ENCODE measurements at places on chromosomes 2 and 18.
A peak's percentile ranks its signal among the peaks of the same experiment; 100 is the strongest.

DNA sequence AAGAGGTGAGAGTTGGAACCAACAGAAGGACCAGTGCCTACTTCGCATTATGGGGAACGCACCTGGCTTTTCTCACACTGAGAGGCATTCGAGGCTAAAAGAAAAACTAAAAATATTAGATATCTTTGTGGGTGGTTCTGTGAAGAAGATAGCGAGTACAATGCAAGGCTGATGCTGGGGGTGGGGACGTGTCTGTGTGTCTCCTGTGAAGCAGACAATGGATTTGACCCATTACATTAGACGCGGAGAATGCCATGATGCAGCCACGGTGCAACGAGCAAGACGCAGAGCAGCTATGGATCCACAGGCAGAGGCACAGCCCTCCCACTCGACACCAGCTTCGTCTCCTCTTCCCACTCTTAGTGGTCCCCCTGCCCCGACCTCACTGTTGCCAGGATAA lies 61.0 kb downstream of the ADCY3 start:
- DNase-seq = no peak

- DNase-seq = no peak
These were observed 19.2 kb upstream of the GRP start for GRCh38 chr18:59200787-59201186.

GRCh38 chr2:39516347-39517101 lies 79.4 kb upstream of the MAP4K3 start:
- DNase-seq = no peak

- DNase-seq = no peak
These were observed 33.1 kb upstream of the MBP start for GRCh38 chr18:77165503-77166188.

DNA sequence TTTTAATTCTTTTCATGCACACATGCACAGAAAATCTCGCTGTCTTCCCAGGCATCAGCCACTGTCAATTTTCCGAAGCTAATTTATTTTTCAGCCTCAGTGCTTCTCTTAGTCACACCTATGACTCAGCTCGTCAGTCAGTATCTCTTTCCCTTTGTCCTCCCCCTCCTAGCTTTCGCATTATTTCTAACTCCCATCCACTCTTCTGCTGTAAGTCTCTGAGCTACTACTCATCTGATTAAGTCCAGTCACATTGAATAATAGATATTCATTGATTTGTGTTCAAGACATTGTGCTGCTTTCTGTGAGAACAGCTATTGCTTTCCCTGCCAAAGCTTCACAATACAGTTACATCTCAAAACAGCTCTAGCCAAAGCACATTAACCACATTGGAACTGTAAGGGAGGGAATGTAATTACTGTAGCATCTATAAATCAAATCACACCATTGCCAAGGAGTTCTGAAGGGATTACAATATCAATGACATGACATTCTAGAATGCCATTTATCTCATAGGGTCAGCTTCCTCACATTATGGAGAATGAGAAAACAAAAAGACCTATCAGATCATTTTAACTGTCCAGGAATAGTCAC lies 89.4 kb downstream of the SCN3A start:
- DNase-seq = no peak

DNA sequence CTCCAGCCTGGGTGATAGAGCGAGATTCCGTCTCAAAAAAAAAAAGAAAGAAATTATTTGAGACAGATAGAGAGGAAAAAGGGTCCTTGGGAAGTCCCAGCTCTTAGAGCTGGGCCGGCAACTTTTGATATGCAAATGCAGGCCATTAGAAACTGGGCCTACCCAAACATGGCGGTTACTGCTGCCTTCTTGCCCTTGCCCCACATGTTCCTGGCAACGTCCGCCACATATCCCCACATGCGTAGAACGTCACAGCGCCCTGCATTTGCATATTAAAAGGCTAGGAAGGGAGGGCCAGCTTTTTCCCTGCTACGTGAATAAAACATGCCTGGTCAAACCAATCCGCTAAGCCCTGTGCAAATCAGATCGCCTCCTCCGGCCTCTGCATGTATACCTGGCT lies 40.7 kb upstream of the LBH start:
- DNase-seq = no peak

GRCh38 chr2:164661349-164661748 lies 40.1 kb upstream of the GRB14 start:
- no peak for DNase-seq

DNA sequence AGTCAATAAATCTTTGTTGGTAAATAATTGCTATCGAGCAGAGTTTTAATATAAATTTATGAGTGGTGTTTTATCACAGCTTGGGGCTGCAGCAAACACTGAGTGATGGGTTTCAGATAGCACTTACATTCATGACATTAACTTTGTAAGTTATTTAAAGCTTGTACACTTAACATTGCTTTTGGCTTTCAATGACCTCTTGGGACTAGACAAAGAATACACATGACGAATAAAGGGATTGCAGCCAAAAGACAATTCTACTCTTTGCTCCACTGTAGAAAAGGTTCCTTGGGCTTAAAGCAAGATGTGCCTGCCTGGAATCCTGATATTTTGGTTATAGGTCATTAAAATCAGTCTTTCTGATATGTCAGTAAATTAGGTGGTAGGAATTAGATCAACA lies 299.5 kb downstream of the GBX2 start:
- no peak for DNase-seq

GRCh38 chr2:239728751-239729150 lies 296.4 kb downstream of the NDUFA10 start:
- no peak for DNase-seq

GRCh38 chr2:149004836-149005235 lies 33.7 kb upstream of the LYPD6B start:
- no peak for DNase-seq

DNA sequence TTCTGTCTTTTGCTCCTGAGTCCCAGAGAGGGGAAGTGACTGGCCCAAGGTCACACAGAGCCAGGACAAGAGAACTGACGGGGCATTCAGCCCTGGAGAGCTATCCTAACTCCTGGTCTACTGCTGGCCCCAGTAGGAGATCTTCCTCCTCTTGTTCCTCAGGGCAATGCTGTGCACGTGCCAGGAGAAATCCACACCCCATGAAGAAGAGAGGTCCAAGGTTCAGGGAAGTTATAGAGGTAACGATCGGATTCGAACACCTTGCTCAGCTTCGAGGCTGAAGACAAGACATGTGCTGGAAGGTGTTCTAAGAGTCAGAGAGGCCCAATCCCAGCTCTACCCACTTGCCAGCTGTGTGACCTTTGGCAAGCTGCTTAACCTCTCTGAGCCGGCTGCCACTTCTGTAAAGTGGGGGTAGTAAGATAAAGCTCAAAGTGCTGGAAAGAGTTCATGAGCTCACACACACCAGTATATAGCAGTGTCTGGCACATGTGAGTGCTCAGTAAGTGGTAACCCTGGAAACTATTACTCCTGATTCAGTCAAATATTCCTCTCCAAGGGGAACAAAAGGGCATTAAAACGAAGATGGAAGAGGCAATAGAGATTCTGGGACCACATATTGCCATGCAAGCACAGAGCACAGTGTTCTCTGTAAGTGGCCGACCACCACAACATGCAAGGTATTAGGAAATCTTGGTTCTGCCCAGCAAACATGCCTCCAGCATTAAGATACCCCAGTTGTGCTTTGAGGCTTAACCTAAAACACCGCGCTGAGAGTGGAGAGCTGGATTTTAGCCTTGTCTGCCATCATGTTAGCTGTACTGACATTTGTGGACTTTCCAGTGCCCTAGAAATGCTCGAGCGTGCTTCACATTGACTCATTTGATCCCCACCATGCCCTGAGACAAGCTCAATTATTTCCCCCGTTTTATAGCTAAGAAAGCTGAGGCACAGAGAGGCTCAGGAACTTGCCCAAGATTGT lies 25.6 kb downstream of the SERTAD2 start:
- no peak for DNase-seq

- DNase-seq = no peak
These were observed 75.2 kb upstream of the TSPYL6 start for GRCh38 chr2:54330926-54331835.

DNA sequence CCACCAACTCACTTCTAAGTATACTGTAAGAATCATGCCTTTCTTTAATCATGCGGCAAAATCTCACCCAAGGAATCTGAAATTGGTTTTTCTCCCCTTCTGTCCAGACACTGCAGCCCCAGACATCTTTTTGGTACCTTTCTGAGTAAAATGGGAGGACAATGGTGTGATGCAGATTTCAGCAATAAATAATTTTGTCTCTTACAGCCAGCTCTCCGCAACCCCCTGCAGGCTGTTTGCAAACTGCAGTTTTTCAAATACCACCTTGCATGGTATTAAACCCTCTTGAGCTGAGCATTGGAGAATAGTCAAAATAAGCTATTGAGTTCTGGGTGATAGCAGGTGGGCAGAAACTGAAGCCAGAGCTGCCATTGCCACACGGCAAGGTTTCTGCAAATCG lies 32.2 kb downstream of the GPR39 start:
- peak; percentile 22 for DNase-seq

- DNase-seq = no peak
These were observed 241.6 kb downstream of the PIK3C3 start for GRCh38 chr18:42196651-42197050.

DNA sequence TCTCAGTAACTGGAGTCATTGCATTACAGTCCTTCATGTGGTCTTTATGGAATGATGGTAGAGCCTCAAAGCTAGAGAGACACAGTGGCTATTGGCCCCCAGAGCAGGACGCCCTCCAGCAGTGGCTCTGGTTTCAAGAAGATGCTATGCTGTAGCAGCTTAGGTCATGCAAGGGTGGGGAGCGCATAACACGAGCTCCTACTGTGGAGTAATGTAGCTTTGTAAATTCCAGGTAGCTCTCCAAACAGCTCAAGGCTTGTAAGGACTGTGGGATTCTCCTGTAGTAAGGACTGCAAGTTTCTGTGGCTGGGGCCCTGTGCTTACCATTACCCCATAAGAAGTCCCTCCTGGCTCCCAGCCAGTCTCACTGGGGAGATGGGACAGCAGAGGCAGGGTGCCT lies 15.6 kb downstream of the APLF start:
- DNase-seq = no peak

- no peak for DNase-seq
These were observed 60.0 kb downstream of the CEP192 start for GRCh38 chr18:13051159-13051558.

GRCh38 chr18:48896875-48897511 lies 53.8 kb downstream of the SMAD7 start:
- DNase-seq = peak; percentile 95

- peak; percentile 47 for DNase-seq
These were observed 417 bp downstream of the IL1B start for GRCh38 chr2:112836163-112836560.

- DNase-seq = no peak
These were observed 1563.1 kb downstream of the LRP1B start for GRCh38 chr2:140567734-140568133.

GRCh38 chr2:20666304-20667150 lies at the start of gene GDF7:
TSS of gene GDF7 (plus strand) at chr2:20667144. CDS start at chr2:20667240, 96 bp downstream.
- DNase-seq = peak; percentile 27

DNA sequence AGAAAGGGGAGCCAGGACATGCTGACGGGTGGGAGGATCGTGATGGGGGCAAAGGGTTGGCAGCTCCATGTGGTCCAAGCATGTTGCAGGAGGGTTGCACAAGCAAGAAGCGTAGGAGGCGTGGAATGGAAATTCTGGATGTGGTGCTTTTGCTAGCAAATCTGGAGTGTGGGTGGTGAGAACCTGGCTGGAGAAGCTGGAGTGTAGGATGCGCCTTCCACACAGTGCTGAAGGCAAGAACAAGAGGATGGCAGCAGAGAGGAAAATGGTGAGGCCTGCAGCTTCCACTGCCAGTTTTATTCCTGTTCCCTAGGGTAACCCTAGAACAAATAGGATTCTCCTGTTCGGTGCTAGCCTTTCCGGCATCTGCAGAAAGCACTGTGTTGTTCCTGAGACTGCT lies 22.4 kb downstream of the CREG2 start:
- no peak for DNase-seq

GRCh38 chr18:55908901-55909366 lies 320.9 kb upstream of the TCF4 start:
- no peak for DNase-seq

DNA sequence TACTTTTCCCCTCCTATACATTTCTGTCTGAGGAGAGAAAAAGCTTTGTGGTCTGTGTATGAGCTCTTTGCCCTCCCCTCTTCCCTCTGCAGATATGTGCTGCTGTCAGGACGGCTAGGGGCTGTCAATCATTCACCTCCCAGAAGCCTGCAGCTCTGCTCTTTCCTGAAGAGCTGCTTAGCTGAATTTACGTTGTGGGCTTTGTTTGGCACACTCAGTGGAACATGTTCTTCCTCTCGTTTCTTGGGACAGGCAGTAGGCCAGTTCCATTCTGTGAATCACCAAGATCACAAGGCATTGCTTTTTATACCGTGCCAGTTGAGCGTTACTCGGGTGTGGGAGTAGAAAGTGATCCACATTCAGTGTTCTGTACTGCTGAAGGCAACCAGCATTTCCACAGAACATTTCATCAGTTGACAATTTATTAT lies 136.7 kb downstream of the LAMA3 start:
- DNase-seq = peak; percentile 76

- DNase-seq = no peak
These were observed 417.6 kb upstream of the MEX3C start for GRCh38 chr18:51614967-51615571.

GRCh38 chr18:49227001-49227380 lies 233.5 kb downstream of the DYM start:
- DNase-seq = no peak

DNA sequence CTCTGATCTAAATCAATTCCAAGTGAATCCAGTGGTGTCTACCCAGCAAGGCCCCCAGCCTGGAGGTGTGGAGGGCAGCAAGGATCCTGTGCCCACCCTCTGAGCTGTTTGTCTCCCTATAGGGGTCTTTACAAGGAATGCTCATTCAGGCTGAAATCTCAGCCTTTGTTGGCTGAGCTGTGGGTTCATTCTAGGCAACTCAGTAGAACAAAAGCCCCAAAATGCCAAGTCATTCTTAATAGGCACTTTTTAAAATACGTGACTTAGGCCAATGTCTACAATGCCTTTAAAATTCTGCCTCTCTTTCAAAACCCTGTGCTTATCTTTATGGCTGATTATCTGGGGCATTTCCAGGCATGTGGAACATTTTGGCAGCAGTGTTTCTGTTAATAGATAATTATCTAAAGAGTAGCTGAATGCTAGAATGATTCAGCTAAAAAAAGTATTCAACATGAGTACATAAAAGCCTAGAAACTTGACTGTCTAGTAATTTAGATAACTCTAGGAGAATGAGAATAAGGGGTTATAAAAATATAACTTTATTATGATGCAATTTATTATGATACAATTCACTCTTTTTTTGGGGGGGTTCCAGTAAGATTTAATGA lies 7.4 kb downstream of the UGT1A6 start:
- peak; percentile 91 for DNase-seq

Measured in common myeloid progenitor, CD34-positive (primary cell).